ENCODE measurements at places on chromosomes 7 and 10.

- peaks cover 2% of the 10 kb centered on the region for H3K4me1 ChIP-seq
- H3K27ac ChIP-seq, result no peak overlapping the region
- no peaks in the 10 kb centered on the region for H3K27me3 ChIP-seq
- peaks cover 3% of the 10 kb centered on the region for H3K36me3 ChIP-seq
- H3K4me3 ChIP-seq, result no peak overlapping the region
Observed at GRCh38 chr7:68789597-68789996, 808.7 kb upstream of the AUTS2 start.

DNA sequence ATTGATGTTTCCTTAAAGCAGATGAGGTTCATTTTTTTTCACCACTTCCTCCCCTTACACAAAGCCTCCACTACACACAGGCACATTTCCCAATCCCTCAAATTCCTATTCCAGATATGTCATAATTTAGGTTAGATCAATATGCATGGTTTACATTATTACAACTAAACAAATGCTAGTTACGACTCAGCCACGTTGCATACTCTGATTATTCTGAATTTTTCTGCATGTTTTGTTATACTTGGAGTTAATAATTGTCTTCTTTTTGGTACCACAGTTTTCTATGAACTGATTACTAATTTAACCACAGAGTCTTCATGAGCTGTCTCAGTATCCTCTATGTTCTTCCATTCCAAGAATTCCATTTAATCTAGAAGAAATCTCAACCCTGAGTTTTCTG is 4.4 kb upstream of the BICC1 start:
- no peaks in the 10 kb centered on the region for H3K36me3 ChIP-seq
- peaks cover 3% of the 10 kb centered on the region for H3K4me1 ChIP-seq
- DNase-seq, result no peak
- peaks cover 36% of the 10 kb centered on the region for H3K27me3 ChIP-seq
- H3K4me3 ChIP-seq, result no peak overlapping the region

- no peak for DNase-seq
- H3K4me1 ChIP-seq, result peaks cover 17% of the 10 kb centered on the region
- no peaks in the 10 kb centered on the region for H3K36me3 ChIP-seq
Observed at GRCh38 chr10:86362586-86363183, 3.9 kb downstream of the GRID1 start.

GRCh38 chr10:85458324-85458723 is 908.3 kb downstream of the GRID1 start:
- DNase-seq, result no peak
- H3K4me3 ChIP-seq, result no peak overlapping the region
- H3K4me1 ChIP-seq, result peaks cover 21% of the 10 kb centered on the region
- H3K36me3 ChIP-seq, result no peaks in the 10 kb centered on the region
- peaks cover 17% of the 10 kb centered on the region for H3K27me3 ChIP-seq
- peak overlapping the region; percentile 39 for H3K27ac ChIP-seq

DNA sequence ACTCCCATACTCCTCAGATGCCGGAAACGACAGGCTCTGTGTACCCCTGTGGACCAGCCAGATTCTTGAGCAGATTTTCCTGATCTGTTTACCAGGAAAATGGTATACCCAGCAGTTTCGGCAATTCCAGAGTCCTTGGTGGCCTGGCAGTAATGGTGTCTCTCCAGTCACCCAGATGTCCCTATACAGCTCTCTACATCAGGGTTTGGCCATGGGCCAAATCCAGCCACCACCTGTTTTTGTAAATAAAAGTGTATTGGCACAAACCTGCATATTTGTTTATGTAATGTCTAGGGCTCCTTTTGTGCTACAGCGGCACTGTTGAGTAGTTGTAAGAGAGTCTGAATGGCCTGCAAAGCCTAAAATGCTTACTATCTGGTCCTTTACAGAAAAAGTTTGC is 491.3 kb downstream of the RPS24 start:
- no peak overlapping the region for H3K4me3 ChIP-seq
- peaks cover 10% of the 10 kb centered on the region for H3K4me1 ChIP-seq
- H3K27ac ChIP-seq, result no peak overlapping the region
- H3K27me3 ChIP-seq, result no peaks in the 10 kb centered on the region
- DNase-seq, result no peak

DNA sequence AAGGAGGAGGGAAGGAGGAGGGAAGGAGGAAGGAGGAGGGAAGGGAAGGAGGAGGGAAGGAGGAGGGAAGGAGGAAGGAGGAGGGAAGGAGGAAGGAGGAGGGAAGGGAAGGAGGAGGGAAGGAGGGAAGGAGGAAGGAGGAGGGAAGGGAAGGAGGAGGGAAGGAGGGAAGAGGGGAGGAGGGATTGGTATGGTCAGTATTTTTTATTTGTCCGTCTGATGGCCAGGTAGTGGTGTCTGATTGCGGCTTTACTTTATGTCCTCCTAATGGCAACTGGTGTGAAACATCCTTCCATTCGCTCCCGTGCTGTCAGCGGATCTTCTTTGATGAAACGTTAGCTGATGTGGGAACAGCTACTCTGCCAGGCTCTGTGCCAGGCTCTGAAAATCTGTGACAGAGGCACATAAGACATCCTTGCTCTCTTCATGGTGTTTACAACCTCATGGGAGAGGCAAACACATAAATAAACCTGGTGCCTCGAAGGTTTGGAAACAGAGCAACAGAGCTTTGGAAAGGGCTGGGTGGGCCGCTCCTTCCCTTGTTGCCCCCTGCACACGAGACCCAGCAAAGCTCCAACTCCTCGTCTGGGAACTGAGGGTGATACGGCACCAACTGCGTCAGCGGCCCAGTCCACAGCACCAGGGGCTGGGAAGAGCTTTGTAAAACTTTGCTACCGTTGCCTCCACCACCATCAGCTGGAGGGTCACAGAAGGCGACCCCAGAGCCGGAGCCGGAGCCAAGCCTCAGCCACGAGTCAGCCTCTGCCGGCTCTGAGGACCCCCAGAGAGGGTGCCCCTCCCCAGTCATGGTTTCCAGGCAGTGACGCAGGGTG is 40.3 kb downstream of the PDGFA start:
- no peaks in the 10 kb centered on the region for H3K36me3 ChIP-seq
- H3K4me1 ChIP-seq, result peaks cover 51% of the 10 kb centered on the region
- no peak for DNase-seq
- no peak overlapping the region for H3K27ac ChIP-seq
- H3K4me3 ChIP-seq, result no peak overlapping the region
- H3K27me3 ChIP-seq, result no peaks in the 10 kb centered on the region

DNA sequence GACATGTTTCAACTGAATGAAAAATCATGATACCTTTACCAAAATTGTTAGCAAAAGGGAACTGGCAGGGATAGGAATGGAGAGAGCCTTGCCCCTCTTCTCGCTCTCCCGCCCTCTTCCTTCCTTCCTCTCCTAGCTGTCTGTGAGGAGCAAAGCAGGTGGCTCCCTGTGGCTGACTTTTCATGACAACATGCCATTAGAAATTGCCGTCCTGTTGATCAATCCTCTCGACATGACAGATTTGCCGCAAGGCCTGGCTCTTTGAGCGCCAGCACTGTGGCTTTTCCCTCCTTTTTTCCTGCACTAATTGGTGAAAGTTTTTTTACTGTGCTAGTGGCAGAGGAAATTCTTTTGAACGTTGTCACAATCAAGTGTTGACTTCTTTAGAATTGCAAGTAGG is 171.1 kb downstream of the TCF7L2 start:
- peaks cover 2% of the 10 kb centered on the region for H3K36me3 ChIP-seq
- H3K4me1 ChIP-seq, result peaks cover 26% of the 10 kb centered on the region
- H3K27ac ChIP-seq, result no peak overlapping the region
- H3K4me3 ChIP-seq, result no peak overlapping the region

GRCh38 chr7:26378016-26378415 is 86.4 kb downstream of the SNX10 start:
- peaks cover 55% of the 10 kb centered on the region for H3K4me1 ChIP-seq
- no peak overlapping the region for H3K4me3 ChIP-seq
- H3K27me3 ChIP-seq, result no peaks in the 10 kb centered on the region
- H3K27ac ChIP-seq, result peak overlapping the region; percentile 82
- peaks cover 1% of the 10 kb centered on the region for H3K36me3 ChIP-seq
- no peak for DNase-seq

DNA sequence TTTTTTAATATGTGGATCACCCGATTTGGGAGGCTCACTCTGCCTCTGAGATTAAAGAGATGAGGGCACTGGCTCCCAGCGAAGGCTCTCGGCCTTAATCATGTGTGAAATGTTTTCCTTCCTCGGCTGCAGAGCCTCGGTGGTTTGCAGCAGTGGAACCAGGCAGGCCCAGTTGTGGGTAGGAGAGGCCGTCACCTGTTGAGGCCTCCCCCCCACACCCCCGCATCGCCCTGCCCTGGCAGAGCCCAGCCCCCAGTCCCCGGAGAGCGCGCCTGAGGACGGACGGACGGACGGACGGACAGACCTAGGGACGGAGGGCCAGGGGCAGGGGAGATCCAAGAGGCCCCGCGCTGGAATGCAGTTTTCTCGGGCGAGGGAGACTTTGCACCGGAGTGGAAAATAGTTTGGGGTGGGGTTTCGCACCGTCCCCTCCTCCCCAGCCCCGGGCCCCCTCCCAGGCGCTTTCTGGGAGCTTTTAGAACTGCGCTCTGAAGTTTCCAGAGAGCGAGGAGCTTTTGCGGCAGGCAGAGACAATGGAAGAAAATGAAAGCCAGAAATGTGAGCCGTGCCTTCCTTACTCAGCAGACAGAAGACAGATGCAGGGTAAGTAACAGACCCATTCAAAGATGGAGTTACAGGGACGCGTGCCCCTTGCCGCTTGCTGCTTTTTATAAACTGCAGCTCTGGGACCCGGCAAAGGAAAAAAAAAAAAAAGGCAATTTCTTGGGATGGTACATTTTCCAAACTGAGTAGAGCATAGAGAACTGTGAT is at the start of gene KIAA1217:
Gene KIAA1217, plus strand, starts transcription at position 478 of the 771 bp plus-strand sequence. Its CDS starts 56 bp downstream, at position 534.
- H3K4me3 ChIP-seq, result peak within 1 kb of the TSS; percentile 87
- H3K36me3 ChIP-seq, result peaks cover 2% of the 10 kb centered on the region
- H3K27ac ChIP-seq, result peak within 1 kb of the TSS; percentile 96

DNA sequence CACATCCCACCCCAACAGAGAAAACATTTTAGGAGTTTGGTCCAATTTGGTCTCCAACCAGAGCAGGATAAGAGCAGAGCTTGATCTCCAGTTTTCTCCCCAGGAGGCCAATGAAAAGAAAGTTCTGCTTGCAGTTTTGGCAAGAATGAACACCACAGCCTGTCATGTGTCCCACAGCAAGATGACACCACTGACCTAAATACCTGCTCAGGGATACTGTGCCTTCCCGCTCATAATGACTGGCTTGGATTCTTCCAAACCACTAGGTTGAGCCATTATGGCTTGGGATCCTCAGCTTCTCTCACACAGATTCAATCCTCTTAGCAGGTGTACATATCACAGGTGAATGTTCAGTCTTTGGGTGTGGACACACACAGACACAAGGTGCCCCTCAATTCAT is 53.3 kb downstream of the C10orf90 start:
- no peak for DNase-seq
- H3K27me3 ChIP-seq, result peaks cover 15% of the 10 kb centered on the region
- H3K4me1 ChIP-seq, result peaks cover 2% of the 10 kb centered on the region
- H3K27ac ChIP-seq, result no peak overlapping the region
- H3K4me3 ChIP-seq, result no peak overlapping the region

- peaks cover 46% of the 10 kb centered on the region for H3K27me3 ChIP-seq
- H3K4me3 ChIP-seq, result peak overlapping the region; percentile 83
- H3K36me3 ChIP-seq, result peaks cover 8% of the 10 kb centered on the region
Observed at GRCh38 chr7:22357311-22358175, 589 bp upstream of the RAPGEF5 start.

DNA sequence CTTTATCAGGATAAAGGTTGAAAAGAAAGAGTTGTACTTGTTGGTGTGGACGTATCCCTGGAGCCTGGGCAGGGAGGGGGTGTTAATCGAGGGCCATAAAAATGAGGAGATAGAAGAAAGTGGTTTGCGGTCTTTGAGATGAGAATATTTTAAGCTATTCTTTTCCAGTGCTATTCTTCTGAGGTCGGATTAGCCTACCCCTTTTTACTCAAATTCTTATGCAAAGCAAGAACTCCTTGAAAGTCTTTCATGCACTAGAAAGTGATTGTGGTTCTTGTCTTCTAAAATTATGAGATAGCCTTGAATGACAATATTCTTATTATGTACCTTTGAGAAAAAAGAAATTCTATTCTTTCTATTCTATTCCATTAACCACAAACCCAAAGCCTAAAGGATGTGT is 201.3 kb upstream of the SEMA3C start:
- no peak overlapping the region for H3K27ac ChIP-seq
- peaks cover 12% of the 10 kb centered on the region for H3K36me3 ChIP-seq
- DNase-seq, result no peak
- peaks cover 20% of the 10 kb centered on the region for H3K4me1 ChIP-seq
- H3K4me3 ChIP-seq, result no peak overlapping the region

- peak overlapping the region; percentile 43 for H3K27ac ChIP-seq
- no peak overlapping the region for H3K4me3 ChIP-seq
- peaks cover 35% of the 10 kb centered on the region for H3K4me1 ChIP-seq
- no peaks in the 10 kb centered on the region for H3K27me3 ChIP-seq
- DNase-seq, result no peak
- H3K36me3 ChIP-seq, result no peaks in the 10 kb centered on the region
Observed at GRCh38 chr7:457814-458510, 61.7 kb downstream of the PDGFA start.

- DNase-seq, result no peak
- peaks cover 6% of the 10 kb centered on the region for H3K4me1 ChIP-seq
- H3K27ac ChIP-seq, result no peak overlapping the region
- no peaks in the 10 kb centered on the region for H3K36me3 ChIP-seq
- H3K4me3 ChIP-seq, result no peak overlapping the region
Observed at GRCh38 chr7:143346018-143346417, 16.5 kb downstream of the FAM131B start.

- H3K27me3 ChIP-seq, result no peaks in the 10 kb centered on the region
- no peak for DNase-seq
- H3K4me3 ChIP-seq, result no peak overlapping the region
Observed at GRCh38 chr10:127345231-127345965, 149.0 kb upstream of the INSYN2A start.

GRCh38 chr10:46016190-46016589 is 14.2 kb downstream of the NCOA4 start:
- DNase-seq, result no peak
- no peak overlapping the region for H3K4me3 ChIP-seq
- H3K36me3 ChIP-seq, result peaks cover 21% of the 10 kb centered on the region
- peaks cover 3% of the 10 kb centered on the region for H3K4me1 ChIP-seq

DNA sequence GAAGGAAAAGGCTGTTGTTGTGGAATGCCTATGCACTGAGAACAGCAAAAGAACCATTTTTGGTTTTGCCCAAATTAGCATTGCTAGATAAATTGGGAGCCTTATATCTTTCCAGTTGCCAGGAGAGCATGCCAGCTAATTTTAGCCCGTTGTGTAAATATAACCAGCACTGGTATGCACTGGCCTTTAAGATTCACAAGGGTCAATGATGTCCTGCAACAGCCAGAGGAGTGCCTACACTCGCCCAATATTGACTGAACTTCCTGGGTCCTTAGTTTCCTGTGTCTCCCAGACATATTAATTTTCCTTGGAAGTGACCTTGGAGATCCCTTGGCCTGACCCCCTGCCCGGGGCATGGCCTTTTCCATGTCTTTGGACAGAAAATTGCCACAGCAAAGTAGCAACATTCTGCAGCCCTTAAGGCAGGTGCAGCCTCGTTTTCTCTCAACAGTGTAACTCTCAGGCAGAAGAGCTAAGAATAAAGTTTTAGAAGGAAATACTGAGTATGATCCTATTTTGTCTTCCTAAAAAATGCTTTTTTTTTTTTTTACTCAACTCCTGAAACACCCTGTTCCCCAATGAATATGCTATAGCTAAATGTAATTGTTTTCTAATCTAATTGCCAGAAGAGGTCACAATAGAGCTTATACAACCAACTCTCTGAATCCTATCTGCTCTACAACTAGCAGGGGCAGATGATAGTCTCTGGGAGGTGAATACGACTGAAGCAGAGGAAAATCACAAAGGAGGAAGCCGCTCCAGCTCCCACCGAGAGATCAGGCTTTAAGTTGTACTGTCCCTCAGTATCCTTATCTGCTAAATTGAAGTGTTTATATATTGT is 131.9 kb upstream of the PCGF5 start:
- no peak overlapping the region for H3K4me3 ChIP-seq
- DNase-seq, result no peak
- no peaks in the 10 kb centered on the region for H3K36me3 ChIP-seq
- no peaks in the 10 kb centered on the region for H3K27me3 ChIP-seq
- H3K27ac ChIP-seq, result no peak overlapping the region
